Right lobe of liver (tissue), 6 donors: ENCODE measurements at places on chromosomes 2 and 18.

DNA sequence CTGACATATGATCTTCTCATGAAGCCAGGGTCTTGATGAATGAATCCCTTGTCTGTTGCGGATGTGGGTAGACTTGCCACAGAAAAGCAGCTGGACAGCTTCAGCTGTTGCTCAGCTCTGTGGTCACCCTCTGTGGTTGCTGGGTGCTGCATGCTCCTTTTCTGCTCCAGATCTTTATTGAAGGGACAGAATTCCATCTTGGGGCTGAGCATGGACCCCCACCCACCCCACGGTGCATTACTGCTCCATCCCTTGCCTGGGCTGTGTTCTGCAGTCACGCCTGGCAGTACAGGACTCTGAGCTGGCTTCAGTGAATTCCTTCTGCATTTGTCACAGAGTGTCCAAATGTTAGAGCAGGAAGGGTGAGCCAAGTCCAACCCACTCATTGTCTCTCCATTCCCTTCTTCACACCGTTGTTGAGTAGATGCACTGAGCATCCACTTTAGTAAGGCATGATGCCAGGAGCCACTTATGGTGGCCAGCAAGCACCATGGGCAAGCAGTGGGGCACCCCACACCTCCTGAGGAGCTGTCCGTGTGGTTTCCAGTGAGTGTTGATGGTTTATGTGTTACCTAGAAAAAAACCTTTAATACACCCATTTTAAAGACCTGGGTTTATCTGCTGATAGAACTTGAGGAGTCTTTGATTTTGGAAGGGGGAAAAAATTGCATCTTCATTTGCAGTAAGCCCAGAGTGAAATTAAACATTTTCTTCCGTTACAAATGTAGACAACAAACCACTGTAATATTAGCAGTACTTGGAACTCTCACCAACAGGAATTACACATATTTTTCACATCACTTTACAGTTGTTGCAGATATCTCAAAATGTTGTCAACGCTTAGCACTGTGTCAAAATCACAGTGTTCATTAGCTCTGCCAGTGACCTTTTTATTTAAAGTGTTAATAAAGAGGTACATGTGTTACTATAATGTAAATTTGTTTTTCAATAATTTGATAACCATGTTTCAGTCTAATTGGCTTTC, 14.7 kb upstream of the ITGB6 start:
- DNase-seq = no peak

GRCh38 chr2:31523871-31524492, 56.8 kb downstream of the SRD5A2 start:
- DNase-seq = no peak

GRCh38 chr2:146807568-146808168, 1037.2 kb upstream of the ACVR2A start:
- no peak for DNase-seq

- no peak for DNase-seq
Measured at GRCh38 chr2:131029812-131030211, 63.4 kb downstream of the FAM168B start.

GRCh38 chr18:76357585-76358260, 137.3 kb downstream of the ZNF516 start:
- no peak for DNase-seq

DNA sequence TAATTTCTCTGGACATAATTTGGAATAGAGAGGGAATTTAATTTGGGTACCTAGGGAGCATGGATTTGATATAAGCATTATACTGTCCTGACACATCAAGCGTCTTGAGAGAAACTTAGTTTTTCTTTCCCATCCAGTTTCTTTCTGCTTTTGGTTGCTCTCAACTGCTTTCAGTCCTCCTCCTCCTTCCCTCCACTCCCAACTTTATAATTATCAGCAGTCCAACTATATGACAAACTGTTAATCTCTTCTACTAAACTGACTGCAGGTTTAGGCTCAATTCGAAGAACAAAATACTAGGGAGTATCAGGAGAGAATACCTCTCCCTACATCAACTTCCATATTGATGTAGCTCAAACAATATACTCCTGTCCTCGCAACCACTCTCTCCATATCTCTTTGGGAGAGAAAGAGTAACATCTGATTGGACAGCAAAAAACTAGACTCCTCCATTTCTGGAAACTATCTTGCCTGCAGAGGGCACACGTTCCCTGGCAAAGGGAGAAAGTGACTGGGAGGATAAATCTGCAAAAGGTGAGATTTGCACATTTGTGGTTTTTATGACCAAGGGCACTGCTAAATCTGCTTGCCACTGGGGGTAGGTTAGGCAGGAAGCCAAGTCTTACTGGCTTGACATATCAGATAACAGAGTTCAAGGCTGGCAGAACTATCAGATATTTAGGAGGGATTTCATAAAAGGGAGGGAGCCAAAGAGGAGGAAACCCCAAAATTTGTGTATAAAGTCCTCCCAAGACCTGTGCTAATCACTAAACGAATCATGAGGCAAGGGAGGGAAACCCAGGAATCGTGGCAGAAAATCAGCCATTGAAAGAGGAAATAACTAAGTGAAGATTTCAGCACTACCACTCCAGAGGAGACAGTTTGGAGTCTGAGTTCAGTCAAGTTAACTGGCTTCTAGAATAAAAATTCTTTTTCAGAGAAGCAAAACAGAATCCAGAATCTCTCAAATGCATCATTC, 40.0 kb downstream of the ICA1L start:
- peak; percentile 56 for DNase-seq

DNA sequence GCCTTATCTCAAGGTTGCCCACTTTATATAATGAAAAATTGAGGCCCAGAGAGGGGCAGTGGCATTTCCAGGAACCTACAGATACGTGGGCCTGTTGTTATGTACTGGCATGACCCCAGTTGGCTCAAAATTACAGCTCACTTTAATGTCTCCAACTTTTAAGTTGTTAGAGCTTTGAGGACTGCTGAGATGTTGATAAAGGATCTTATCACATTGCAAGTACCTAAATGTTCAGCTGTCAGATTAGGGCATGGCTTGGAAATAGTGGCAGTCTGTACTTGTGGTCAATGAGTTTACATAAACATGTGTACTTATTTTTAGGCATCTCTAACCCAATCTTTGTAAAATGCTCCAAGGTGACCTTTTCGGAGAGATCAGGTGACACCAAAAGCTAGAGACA, 14.6 kb downstream of the SLC4A5 start:
- no peak for DNase-seq

DNA sequence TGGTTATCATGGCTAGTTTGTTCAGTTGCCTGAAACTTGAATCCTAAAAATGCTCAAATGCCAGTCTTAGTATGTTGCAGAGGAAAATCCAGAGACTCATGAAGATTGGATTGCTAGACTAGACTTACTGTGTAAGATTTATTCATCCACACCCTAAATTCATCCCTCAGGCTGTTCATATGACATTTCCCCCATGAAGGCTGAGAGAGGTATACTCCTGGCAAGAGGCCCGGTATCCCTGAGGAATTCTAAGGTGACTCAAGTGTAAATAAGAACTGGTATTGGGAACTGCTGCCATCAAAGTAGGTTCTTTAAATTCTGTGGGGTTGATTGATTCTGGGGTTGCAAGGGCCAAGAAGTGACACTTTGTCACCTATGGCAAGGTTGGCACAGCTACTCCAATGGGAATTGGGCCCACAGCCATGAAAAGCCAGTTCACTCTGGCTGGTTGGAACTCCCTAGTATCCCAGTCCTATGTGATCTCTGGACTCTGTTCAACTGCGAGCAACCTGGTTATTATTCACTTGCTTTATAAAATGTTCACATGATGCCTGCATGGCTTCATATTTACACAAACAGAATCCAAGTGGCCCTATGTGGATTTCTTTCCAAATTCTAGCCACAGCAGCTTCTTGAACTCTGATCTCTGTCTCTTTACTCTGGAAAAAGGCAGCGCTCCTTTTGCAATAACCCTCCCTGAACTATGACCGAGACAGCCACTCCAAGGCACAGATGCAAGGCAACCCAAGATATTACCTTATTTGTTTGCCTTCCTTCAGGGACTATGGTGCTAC, 429.1 kb downstream of the CBLN2 start:
- peak; percentile 78 for DNase-seq

GRCh38 chr2:237695201-237695780, 67.9 kb downstream of the LRRFIP1 start:
- DNase-seq = no peak

DNA sequence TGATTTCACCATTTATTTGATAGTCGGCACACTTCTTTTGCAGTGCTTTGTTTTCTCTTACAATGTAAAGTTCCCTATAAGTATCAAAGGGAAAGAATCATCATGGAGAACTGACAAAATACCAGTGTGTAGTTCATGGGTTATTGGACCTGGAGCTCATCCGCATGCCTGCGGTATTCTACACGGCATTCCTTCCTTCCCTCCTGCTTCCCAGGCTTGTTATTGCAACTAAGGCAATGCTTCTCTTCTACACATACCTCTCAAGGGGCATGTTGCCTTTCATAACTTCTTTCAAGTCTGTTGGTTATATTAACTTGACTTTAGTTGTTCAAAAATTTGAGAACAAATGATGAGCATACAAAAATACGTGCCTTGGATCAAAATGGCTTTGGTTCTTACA, 24.3 kb upstream of the FAP start:
- no peak for DNase-seq

- peak; percentile 49 for DNase-seq
Measured at GRCh38 chr2:229416116-229416694, 145.1 kb upstream of the PID1 start.

- no peak for DNase-seq
Measured at GRCh38 chr2:137806068-137806805, 158.0 kb upstream of the HNMT start.

DNA sequence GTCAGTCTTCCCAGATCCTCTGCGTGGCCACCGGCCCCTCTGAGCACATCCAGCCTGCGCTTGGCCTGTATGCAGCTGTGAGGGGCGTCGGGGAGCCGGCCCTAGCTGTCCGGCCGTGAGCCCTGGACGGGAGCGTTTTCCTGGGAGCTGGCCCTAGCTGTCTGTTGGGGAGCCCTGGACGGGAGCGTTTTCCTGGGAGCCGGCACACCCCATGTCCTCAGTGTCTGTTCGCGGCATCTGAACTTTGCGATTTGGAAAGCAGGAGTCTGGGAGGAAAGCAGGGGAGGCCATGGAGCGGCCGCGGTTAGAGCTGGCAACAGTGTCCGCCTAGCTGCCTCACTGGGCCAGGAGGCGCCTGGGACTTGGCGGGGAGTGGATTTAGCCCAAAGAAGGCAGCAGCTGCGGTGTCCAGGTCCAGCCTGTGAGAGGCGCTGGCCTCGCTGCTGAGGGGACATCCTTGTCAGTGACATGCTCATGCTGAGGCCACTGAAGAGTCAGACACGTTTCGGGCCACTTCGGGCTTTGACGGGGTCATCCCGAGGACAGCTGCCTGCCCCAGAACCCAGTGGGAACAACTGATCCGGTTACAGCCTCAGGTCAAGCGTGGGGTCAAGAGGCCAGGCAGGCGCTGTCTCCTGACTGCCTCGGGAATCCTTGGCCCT, 75.8 kb downstream of the KCNG2 start:
- no peak for DNase-seq

DNA sequence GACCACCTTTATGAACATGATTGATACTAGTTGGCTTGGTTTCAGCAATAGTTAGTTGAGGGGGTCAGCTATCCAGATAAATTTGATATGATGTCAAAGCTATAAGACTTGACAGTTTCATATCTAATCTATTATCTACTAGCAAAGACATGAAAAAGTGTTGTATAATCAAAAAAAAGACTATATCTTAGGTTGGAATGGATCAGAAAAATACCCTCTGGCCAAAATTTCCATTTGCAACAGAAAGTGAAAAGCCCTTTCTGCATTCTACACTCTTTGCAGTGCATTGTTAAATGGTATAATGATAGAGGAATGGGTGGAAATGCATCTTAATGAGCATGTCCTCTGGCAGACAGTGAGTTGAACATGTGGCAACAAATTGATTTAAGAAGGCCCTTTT, 242.6 kb downstream of the THSD7B start:
- DNase-seq = no peak

DNA sequence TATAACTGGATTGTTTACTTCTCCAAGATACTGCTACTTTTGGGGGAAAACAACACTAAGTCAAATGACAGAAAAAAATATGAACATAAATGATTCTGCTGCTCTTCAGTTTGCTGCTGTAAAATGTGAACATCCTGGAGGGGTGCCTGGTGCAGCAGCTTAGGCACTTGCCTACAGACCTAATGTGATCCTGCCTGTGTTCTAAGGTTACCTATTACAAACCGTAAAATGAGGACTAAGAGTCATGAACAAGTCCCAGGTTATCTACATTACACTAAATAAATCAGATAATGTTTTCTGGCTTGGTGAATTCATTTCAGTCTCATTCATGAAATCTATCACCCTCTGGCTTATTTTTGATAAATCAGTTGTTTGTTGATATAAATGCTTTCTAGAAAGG, 38.4 kb upstream of the ERCC3 start:
- no peak for DNase-seq

DNA sequence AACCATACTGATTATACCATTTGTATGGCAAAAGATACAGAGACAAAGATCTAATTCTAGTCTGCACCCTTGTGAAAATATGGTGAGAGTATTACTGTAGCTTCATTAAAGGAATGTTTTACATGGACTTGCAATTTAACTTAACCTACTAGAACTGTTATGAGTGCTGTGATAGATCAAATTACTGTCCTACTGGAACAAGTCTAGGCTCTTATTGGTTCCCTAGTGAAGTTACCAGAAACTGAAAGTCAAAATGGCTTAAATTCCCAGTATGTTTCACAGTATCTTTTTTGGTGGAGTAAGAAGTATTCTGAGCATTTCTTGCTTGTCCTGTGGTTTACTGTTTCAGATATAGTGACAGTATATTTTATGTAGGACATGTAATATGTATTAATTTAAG, 3.8 kb upstream of the TBR1 start:
- DNase-seq = no peak

- DNase-seq = no peak
Measured at GRCh38 chr2:235025800-235026536, 74.2 kb downstream of the SH3BP4 start.

DNA sequence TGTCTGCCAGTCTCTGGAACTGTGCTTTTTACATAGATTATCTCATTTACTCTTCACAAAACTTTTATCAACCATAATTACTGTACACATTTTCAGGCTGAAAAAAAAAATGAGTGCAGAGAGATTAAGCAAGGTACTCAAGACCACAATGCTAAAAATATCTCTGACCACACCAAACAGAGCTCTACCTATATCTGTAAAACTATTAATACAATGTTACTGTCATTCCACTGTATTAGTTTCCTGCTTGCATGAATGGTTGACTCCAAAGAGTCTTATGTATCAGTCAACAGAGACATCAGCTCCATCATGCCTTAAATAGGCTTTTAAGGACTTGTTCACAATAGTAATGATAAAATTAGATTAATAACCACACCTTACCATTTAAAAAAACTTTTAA, 134.7 kb upstream of the CCDC150 start:
- DNase-seq = no peak

GRCh38 chr2:66478299-66478698, 43.4 kb downstream of the MEIS1 start:
- DNase-seq = no peak

DNA sequence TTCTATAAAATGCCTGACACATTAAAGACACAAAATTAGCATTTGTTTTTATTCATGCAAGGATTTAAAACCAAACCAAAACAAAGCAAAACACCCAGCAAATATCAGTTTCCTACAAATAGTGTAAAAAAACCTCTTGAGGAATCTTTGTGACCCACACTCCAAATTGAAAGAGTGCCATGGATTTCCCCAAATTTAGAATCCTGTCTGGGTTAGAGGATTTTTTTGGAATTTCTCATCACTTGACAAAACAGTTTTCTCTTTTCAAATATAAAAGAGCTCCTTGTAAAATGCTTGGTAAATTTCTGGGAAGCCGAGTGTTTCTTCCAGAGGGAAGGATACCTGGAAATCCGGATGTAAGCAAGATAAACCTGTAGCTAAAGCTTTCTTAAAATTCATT, 1.7 kb upstream of the FN1 start:
- DNase-seq = no peak

GRCh38 chr2:46893269-46893939, 22.2 kb downstream of the MCFD2 start:
- no peak for DNase-seq
